ENCODE measurements at places on chromosomes 13 and 19. TPM values are rescaled to one million over a fixed set of nuclear protein-coding genes. Genes with fewer than 3 reads are reported as not detected.

GRCh38 chr13:43730642-43731041 is 56.1 kb downstream of the ENOX1 start:
- DNase-seq, result no peak

GRCh38 chr13:80884056-80884785 is 543.3 kb upstream of the SPRY2 start:
- no peak for DNase-seq

GRCh38 chr13:95494082-95494681 is 58.3 kb upstream of the CLDN10 start:
- DNase-seq, result no peak

Gene C1QTNF9
- total RNA-seq, result 4.5 TPM

Gene MBD3L3
- not detected for total RNA-seq
